Camera-type eye (tissue), 1 donor: ENCODE measurements at places on chromosomes 2 and 18. TPM values are rescaled to one million over a fixed set of nuclear protein-coding genes. Genes with fewer than 3 reads are reported as not detected.

Gene KATNAL2
- 4.6 TPM for total RNA-seq

Gene FABP1
- not detected for total RNA-seq

Gene TUBA3D
- not detected for total RNA-seq

Gene CFC1B
- 0.33 TPM for total RNA-seq

Gene PID1
- total RNA-seq, result 31.1 TPM

Gene LYG2
- total RNA-seq, result not detected

Gene NMUR1
- total RNA-seq, result 2.1 TPM

Gene DNAJC5G
- total RNA-seq, result not detected

Gene CIDEA
- total RNA-seq, result 0.55 TPM

Gene ADD2
- total RNA-seq, result 64.5 TPM

Gene G6PC2
- 4.2 TPM for total RNA-seq

Gene HOXD13
- not detected for total RNA-seq

Gene XIRP2
- total RNA-seq, result 7.5 TPM

Gene STRADB
- total RNA-seq, result 95.5 TPM

Gene UGT1A10
- not detected for total RNA-seq

Gene SLC35F6
- total RNA-seq, result 26.6 TPM

Gene MALL
- 10.9 TPM for total RNA-seq
